ENCODE measurements at places on chromosomes 16 and 17.
A peak's percentile ranks its signal among the peaks of the same experiment; 100 is the strongest.

GRCh38 chr16:10770907-10771306 is 27.3 kb downstream of the NUBP1 start:
- no peak for DNase-seq

DNA sequence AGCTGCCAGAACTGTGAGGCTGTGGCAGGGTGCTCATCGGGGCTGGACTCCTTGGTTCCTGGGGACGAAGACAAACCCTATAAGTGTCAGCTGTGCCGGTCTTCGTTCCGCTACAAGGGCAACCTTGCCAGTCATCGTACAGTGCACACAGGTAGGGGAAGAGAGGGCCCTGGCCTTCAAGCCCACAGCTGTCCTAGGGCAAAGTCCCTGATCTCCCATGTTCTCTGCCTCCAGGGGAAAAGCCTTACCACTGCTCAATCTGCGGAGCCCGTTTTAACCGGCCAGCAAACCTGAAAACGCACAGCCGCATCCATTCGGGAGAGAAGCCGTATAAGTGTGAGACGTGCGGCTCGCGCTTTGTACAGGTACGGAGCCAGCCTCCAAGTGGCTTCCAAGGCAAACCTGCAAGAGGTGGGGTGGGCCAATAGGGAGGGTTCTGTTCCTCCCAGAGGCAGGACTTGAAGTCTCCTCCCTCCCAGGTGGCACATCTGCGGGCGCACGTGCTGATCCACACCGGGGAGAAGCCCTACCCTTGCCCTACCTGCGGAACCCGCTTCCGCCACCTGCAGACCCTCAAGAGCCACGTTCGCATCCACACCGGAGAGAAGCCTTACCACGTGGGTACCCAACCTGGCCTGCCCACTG is 3.7 kb downstream of the BCL6B start:
- DNase-seq = no peak

DNA sequence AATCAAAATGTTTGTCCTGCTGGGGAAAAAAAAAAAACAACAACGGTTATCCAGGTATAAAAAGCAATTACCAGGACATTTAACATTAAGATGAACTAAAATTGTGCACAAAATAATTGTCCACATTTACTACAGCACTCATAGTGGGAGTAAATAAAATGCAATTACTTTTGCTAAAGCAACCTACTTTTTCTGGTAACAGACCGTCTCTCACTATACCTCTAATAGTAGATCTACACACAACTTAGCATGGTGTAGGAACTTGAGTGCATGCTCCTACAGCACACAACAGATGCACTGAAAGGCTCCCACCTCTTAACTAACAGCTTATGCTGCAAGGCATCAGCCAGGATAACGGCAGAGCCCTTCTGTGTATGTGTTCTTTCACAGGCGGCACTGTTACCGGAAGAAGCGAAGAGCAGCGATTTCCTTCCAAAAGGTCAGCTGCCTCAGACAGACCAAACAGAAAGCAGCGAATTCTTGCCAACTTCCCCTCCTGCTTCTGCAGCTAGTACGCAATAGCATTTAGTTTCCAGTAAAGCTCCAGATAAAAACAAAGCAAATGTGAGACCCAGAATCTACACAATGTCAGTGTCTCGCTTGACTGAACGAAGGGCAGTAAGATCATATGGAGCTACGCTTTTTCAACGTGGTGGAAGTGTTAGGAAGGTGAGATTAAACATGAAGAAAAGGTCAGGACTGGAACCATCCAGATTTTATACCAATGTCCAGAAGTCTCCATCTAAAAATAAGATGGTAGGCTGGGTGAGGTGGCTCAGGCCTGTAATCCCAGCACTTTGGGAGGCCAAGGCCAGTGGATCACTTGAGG is 27.6 kb downstream of the STAT5B start:
- DNase-seq = peak; percentile 68

GRCh38 chr17:909642-910323 is 69.8 kb downstream of the NXN start:
- no peak for DNase-seq

DNA sequence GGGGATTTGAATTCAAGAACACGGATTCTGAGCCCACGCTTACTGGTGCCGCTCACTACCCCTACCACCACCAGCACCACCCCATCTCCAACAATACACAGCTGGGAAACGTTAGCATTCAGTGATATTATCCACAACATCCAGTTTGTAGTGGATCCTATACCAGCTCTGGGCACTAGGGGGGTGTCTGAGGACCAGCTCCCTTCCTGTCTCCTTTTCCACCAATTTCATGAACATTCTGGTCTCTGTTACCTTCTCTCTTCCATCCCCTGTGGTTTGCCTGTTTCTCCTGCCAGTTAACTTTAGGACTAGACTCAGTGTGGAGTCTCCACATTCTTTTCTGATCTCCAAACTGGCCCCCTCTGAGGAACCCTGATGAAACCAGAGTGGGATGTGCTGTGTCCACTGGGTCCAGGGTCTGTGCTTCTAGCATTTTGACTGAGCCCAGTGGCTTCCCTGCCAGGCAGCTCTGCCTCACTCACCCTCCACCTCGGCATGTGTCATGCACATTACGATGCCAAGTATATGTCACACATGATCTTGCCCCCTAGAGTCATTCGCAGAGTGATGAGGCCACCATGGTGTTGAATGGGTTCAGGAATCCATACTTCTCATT is 187.0 kb upstream of the CDH13 start:
- DNase-seq = no peak
